Stimulated activated CD8-positive, alpha-beta memory T cell treated with anti-CD3 and anti-CD28 coated beads, Interleukin-7, amount 100 ng/mL, for 1 hour (primary cell): ENCODE measurements at places on chromosomes 4 and X.

- no peak for DNase-seq
Observed at GRCh38 chrX:10042055-10042454, 74.9 kb downstream of the CLDN34 start.

DNA sequence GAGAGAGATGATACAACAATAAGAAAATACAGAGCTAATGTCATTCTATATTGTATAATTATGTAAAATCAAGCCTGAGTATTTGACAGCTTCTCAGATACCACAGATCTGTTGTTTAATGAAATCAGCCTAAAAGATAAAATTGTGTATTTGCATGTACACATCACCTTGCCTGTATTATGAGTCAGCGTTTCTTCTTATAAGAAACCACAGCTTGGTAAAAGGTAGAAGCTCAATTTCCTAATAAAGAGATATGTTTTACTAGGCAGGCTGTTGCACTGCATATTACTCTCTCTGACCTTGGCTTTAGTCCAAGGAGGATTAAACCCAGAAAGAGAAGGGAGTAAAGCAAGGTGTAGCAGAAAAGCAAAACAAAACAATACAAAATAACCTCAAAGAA, 121.3 kb downstream of the PPARGC1A start:
- no peak for DNase-seq

DNA sequence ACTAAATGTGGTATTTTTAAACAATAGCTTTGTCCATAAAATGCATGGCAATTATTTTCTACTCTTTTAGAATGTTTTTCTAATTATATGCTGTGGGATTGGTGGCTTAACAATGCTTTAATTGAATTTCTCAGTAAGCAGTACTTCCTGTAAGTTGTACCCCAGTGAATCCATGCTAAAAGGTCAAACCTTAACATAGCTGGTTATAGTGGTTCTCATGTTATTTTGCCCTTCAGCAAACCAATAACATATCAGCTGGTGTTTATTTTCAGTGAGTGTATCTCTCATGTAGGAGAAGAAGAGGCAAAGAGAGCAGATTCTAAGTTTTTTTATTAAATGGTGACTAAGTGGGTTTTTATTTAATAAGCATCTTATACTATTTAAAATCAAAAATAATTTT, 41.5 kb downstream of the BTC start:
- DNase-seq, result no peak

DNA sequence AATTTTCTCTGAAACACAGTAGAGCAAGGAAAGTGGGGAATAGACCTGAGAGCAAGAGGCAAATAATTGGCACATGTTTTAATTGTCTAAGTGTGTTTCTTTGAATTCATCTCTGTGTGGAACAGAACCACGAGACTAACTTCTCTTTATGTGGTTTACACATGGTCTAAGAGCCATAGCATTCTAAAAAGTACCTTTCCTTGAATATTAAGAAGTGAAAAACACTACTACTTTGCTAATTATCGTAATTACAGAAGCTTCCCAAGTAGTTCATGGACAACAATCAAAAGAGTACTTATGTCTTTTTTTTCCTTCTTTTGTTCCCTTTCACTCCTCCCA, 2.9 kb upstream of the CYBB start:
- DNase-seq, result no peak

DNA sequence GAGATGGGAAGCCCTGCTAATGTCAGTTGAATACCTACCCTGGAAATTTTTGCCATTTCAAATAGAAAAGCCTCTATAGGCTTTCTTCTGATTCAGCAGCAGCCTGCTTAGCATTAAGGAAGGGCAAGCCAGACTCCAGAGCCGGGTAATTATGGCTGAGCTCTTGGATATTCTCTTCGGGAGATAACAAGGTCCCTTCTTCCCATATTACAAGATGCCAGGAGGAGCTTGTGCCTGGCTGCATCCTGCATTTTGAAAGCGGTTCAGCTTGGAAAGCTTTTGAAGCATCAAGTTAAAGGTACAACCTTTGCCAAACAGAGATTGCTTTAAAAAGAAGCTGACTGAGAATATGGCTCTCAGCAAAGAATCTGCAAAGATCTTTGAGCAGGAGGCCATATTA, 399.6 kb upstream of the RPS6KA3 start:
- no peak for DNase-seq

GRCh38 chrX:132615391-132616131, 126.7 kb upstream of the MBNL3 start:
- DNase-seq, result no peak

DNA sequence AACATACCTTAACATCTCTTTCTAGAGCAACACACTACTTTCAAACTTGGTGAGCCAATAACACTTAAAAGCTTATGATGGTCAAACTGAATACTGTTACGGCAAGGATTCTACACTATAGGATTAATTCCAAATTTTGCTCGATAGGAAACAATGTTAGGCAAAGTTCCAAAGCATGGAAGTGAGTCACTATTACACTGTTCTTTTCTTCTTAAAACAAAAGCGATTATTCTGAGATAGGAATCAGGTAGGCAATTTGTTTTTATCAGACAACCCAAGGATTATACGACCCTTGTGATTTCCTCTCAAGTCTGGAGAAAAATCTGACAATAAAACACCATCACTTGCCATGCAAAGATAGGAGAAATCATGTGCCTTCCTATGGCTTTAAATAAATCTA, 81.5 kb downstream of the HUWE1 start:
- no peak for DNase-seq

DNA sequence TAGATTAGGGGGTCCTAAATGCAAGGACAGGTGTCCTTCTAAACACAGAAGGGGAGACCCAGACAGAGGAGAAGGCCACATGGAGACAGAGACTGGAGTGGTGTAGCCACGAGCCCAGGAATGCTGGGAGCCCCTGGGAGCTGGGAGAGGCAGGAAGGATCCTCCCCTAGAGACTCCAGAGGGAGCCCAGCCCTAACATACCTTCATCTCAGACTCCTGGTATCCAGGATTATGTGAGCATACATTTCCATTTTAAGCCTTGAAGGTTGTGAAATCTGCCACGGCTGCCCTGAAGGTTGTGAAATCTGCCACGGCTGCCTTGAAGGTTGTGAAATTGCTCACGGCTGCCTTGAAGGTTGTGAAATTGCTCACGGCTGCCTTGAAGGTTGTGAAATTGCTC, 148.4 kb downstream of the ASMT start:
- no peak for DNase-seq

- DNase-seq, result no peak
Observed at GRCh38 chrX:68693481-68694434, 46.3 kb downstream of the STARD8 start.

DNA sequence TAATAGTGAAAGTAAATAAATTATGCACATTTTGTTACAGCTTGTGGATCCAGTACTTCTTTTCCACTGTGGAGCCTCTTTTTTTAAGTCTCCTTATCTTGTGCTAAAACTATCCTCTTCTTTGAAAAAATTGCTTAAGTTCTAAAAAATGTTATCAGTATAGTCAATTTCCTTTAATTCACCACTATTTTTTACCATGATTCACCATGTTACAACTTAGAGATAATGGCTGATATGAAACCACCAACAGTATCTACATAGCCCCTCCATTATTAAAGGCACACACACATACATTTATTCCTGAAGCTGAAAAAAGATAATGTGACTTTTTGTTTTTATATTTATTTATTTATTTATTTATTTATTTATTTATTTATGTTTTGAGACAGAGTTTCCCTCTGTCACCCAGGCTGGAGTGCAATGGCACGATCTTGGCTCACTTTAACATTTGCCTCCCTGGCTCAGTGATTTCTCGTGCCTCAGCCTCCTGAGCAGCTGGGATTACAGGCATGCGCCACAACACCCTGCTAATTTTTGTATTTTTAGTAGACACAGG, 243.2 kb downstream of the SPOCK3 start:
- DNase-seq, result no peak

GRCh38 chr4:187302457-187303150, 578.9 kb upstream of the FAT1 start:
- DNase-seq, result no peak

DNA sequence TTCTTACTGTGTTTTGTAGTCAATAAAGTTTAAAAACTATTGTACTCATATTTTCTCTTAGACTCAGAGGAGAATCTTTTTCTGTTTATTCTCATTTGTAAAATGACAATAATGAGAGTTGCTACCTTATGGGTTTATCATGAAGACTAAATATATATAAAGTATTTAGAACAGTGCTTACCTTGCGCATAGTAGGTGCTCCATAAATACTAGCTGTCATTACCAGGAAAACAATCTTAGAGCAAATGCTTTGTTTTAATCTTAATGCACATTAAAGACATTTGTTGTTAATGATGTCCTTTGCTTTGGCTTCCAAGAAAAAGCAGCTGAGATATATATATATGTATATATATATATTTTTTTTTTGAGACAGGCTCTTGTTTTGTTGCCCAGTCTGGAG, 44.9 kb downstream of the FIP1L1 start:
- DNase-seq, result no peak

DNA sequence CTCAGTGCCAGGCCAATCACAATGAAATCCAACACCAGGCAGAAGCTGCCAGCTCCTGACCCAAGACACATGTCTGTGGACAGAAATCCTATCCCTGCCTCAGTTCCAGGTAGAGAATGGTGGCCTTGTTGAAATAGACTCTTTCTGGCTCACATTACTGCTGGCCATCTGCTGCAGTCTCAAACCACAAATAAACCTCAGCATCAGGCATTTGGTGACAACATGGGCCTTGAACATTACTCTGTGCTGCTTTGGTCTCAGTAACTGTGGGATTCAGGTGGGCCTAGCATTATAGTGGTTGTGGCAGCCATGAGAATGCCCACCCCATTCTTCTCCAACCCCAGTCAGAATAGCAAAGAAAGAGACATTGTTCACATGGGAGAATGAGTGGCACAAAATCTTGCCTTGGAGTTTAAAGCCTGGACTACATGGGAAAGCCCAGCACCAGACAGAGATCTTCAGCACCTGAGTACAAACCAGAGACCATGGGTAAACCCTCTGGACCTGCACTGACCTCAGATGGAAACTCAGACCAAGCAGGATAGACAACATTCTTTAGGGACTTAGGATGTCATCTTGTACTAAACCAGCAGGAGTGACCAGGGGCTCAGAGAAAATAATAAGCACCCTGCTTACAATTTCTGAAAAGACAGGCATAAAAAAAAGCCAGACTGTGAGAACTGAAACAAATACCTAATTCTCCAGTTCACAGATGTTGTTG, 50.4 kb upstream of the TRAM1L1 start:
- DNase-seq, result no peak

GRCh38 chr4:11542952-11543351, 114.3 kb upstream of the HS3ST1 start:
- no peak for DNase-seq

GRCh38 chrX:69618803-69619202, 2.9 kb downstream of the EDA start:
- no peak for DNase-seq

DNA sequence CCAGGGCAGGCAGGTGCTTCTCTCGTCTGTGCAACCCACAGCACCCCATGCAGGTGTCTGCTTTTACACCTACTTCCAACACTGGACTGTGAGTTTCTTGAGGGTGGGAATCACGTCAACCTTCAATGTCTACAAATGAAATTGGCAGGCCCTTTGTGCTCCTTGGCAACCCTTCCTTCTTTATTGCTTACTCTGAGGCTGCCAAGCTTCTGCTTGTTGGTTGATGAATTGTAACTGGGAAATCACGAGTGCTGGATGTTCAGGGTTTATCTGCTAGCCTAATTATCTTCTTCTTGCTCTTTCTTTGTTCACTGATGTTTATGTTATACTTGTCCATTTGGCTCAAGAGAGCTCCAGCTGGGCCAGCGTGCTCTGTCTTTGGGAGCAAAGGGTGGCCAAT, 2.5 kb upstream of the DGAT2L6 start:
- no peak for DNase-seq
